ENCODE measurements at places on chromosomes 5 and 9. TPM values are rescaled to one million over a fixed set of nuclear protein-coding genes. Genes with fewer than 3 reads are reported as not detected.

Gene SETD9
- 10.1 TPM for total RNA-seq

Gene BARX1
- total RNA-seq, result not detected

Gene NR5A1
- total RNA-seq, result 279 TPM

Gene CDX1
- not detected for total RNA-seq

Gene GRIA1
- 2.3 TPM for total RNA-seq

Gene PTGDS
- 607 TPM for total RNA-seq

Gene NADK2
- total RNA-seq, result 65.5 TPM

DNA sequence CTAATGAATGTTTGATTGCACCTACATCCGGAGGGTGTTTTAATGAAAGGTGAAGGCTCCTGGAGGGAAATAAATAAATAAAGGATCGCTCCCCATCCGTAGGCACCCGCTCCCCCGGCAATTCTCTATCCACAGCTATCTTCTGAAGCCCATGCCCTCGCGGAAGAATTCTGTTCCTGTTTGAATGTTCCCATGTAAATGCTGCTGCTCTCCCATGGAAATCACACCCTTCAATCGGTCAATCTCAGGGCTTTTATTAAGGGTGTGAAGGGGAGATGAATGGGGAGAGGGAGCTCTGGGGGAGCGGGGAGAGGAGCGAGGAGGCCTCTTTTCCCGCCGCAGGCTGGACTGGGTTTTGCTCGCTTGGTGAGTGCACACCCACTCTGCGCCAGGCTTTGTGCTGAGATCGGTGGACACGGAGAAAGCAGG is 21.1 kb upstream of the ARAP3 start:
- peaks cover 11% of the 10 kb centered on the region for H3K4me1 ChIP-seq
- peaks cover 17% of the 10 kb centered on the region for H3K27me3 ChIP-seq
- no peaks in the 10 kb centered on the region for H3K36me3 ChIP-seq

GRCh38 chr9:91646702-91647101 is 223.1 kb upstream of the NFIL3 start:
- no peak overlapping the region for H3K4me3 ChIP-seq
- no peak overlapping the region for H3K27ac ChIP-seq
- no peaks in the 10 kb centered on the region for H3K36me3 ChIP-seq
- DNase-seq, result no peak
- H3K4me1 ChIP-seq, result no peaks in the 10 kb centered on the region

GRCh38 chr5:157997991-157998504 is 139.1 kb upstream of the CLINT1 start:
- H3K27ac ChIP-seq, result no peak overlapping the region
- no peaks in the 10 kb centered on the region for H3K27me3 ChIP-seq
- no peak overlapping the region for H3K4me3 ChIP-seq
- no peak for DNase-seq
- H3K36me3 ChIP-seq, result no peaks in the 10 kb centered on the region
- no peaks in the 10 kb centered on the region for H3K4me1 ChIP-seq

DNA sequence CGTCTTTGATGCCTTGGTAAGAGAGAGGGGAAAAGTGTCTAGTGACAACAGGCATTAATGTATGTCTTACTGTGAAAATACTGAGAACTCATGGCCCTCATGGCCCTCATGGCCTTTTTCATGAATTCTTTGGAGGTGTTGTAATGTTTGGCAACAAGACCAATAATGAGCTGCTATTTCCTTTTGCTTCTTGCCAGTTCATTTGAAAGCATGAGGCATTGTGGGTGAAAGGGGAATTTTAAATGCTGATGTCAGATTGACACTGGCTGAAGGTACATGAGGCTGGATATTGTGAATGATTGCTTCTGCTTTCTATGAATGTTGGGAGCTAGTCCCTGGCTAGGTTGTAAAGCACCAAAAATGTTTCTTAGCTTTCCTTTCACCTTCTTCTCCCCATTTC is 79.2 kb downstream of the DOCK2 start:
- no peak overlapping the region for H3K27ac ChIP-seq
- no peaks in the 10 kb centered on the region for H3K36me3 ChIP-seq
- H3K27me3 ChIP-seq, result no peaks in the 10 kb centered on the region
- no peak for DNase-seq

GRCh38 chr9:91835632-91836031 is 114.4 kb downstream of the ROR2 start:
- DNase-seq, result no peak
- H3K4me3 ChIP-seq, result no peak overlapping the region
- H3K27me3 ChIP-seq, result no peaks in the 10 kb centered on the region
- no peaks in the 10 kb centered on the region for H3K36me3 ChIP-seq
- no peak overlapping the region for H3K27ac ChIP-seq

DNA sequence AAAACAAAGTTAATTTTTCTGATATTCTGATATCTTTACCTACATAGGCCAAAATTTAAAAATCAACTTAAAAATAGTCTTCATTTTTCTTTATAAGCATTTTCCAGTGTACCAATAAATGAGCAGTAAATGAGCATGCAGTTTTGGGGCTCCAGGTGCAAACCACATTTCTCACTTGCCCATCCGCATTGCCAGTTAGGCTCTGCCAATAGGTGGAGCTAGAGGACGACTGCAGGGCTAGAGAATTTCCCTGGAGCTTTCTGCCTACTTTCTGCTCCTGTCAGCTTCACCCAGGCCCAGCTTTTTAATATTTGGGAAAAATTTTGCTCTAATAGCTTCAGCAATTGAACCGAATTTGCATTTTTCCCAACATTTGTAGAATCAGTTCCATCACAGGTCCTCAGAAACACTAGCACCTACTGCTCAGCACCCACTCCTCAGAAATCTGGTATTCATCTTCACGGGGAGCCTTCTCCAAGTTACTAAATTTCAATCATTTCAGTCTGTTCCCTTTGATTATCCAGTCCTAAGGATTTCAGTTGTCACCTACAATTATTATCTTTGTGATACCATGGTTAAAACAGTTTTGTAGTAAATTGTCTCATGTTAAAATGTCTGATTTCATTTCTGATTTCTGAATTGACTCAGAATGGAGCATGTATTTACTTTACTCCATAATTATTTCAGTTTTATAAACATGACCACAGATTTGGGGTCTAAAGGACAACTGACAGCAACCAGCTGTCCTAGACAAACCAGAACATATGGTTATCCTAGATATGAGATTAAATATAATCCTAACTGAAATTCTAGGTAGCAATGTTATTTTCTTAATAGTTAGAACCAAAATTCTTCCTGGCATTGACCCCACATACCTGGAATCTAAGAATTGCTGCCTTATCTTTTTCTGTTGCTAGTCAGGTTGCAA is 104.6 kb upstream of the FAM174A start:
- no peak overlapping the region for H3K4me3 ChIP-seq
- no peaks in the 10 kb centered on the region for H3K27me3 ChIP-seq
- H3K36me3 ChIP-seq, result no peaks in the 10 kb centered on the region
- no peak overlapping the region for H3K27ac ChIP-seq

DNA sequence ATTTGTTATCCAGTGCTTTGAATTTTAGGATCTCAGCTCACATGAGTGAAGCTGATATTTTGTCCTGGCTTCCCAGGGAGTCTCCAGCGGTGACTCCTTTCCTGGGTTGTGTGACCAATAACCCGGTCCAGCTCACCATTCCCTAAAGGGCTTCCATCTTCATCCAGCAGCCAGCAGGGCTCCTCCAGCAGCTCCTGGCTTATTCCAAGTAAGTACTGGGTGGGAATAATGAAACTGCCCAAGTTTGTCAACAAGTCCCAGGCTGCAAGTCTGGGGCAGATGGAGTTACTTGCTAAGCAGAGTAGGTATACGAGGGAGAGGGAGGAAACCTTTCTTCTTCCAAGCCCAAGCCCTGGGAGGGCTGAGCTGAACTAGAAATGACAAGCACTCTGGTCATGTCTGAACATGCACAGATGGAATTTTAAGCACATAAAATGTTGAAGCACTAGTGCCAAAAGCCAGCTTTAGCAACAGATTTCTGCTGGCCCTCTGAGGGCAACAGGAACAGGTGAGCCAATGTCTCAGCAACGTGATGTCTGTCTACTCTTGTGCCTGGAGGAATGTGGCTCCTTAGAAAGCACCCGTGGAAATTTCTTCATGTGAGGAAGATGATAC is 153.7 kb upstream of the DAPK1 start:
- no peaks in the 10 kb centered on the region for H3K36me3 ChIP-seq
- DNase-seq, result no peak
- peaks cover 7% of the 10 kb centered on the region for H3K27me3 ChIP-seq
- no peak overlapping the region for H3K27ac ChIP-seq
- H3K4me3 ChIP-seq, result no peak overlapping the region

DNA sequence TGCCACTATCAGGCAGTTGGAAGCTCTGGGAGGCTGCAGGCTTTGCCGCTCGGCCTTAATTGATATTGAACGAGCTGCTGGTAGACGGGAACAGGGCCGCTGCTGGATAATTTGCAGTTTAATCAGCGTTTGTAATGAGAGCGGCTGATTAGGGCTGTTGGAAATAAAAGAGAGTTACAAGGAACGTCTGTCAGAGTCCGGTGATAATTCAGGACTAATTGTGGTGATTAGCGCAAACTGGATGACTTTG is 68.2 kb upstream of the TBCA start:
- no peaks in the 10 kb centered on the region for H3K27me3 ChIP-seq
- H3K27ac ChIP-seq, result no peak overlapping the region
- no peak for DNase-seq
- H3K4me1 ChIP-seq, result no peaks in the 10 kb centered on the region
- H3K36me3 ChIP-seq, result no peaks in the 10 kb centered on the region

- H3K27me3 ChIP-seq, result no peaks in the 10 kb centered on the region
- H3K4me1 ChIP-seq, result no peaks in the 10 kb centered on the region
- no peak for DNase-seq
- no peak overlapping the region for H3K4me3 ChIP-seq
- H3K27ac ChIP-seq, result no peak overlapping the region
- H3K36me3 ChIP-seq, result no peaks in the 10 kb centered on the region
Measured at GRCh38 chr5:60230456-60230855, 336.9 kb upstream of the PDE4D start.

- no peaks in the 10 kb centered on the region for H3K27me3 ChIP-seq
- H3K36me3 ChIP-seq, result no peaks in the 10 kb centered on the region
- no peak for DNase-seq
- peak overlapping the region; percentile 88 for H3K27ac ChIP-seq
- H3K4me1 ChIP-seq, result peaks cover 48% of the 10 kb centered on the region
- H3K4me3 ChIP-seq, result no peak overlapping the region
Measured at GRCh38 chr9:107734256-107735013, 244.9 kb upstream of the KLF4 start.

DNA sequence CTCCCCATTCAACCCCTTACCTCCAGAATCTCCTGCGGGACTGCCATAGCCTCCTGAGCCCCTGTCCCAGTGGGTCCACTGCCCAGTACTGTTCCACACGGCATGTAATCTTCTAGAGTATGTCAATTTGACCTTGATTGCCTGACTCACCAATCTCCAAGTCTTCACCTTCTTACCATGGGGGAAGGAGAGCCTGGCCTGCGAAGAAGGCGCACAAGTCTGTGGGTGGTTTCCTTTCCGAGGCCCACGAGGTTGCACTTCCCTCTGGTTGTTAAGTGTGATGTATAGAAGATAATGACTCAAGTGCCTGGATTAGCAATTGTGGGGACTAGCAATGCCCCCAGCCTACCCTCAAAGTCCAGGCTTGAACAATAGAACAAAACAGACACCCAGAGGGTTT is 8.1 kb upstream of the TENT4A start:
- peaks cover 10% of the 10 kb centered on the region for H3K4me1 ChIP-seq
- DNase-seq, result no peak
- peak overlapping the region; percentile 37 for H3K27ac ChIP-seq
- no peak overlapping the region for H3K4me3 ChIP-seq

GRCh38 chr9:69916950-69917349 is 96.3 kb downstream of the CFAP95 start:
- H3K36me3 ChIP-seq, result no peaks in the 10 kb centered on the region
- H3K27ac ChIP-seq, result no peak overlapping the region
- H3K4me1 ChIP-seq, result no peaks in the 10 kb centered on the region
- H3K27me3 ChIP-seq, result peaks cover 8% of the 10 kb centered on the region
- DNase-seq, result no peak

GRCh38 chr5:147216552-147217154 is 18.2 kb upstream of the STK32A start:
- no peak overlapping the region for H3K27ac ChIP-seq
- no peak for DNase-seq
- no peaks in the 10 kb centered on the region for H3K27me3 ChIP-seq
- H3K36me3 ChIP-seq, result no peaks in the 10 kb centered on the region
- no peaks in the 10 kb centered on the region for H3K4me1 ChIP-seq

- no peaks in the 10 kb centered on the region for H3K36me3 ChIP-seq
- H3K27ac ChIP-seq, result no peak overlapping the region
- H3K27me3 ChIP-seq, result no peaks in the 10 kb centered on the region
Measured at GRCh38 chr5:124839371-124839998, 93.0 kb upstream of the ZNF608 start.
